ENCODE measurements at places on chromosomes 6 and 20. TPM values are rescaled to one million over a fixed set of nuclear protein-coding genes. Genes with fewer than 3 reads are reported as not detected.

Gene MACROD2
- 1.3 TPM for total RNA-seq

GRCh38 chr20:64042054-64042781, 6.2 kb downstream of the C20orf204 start:
- no peak for DNase-seq

GRCh38 chr6:79423216-79423615, 114.0 kb downstream of the LCA5 start:
- DNase-seq = no peak

Gene KHDRBS2
- total RNA-seq = not detected

DNA sequence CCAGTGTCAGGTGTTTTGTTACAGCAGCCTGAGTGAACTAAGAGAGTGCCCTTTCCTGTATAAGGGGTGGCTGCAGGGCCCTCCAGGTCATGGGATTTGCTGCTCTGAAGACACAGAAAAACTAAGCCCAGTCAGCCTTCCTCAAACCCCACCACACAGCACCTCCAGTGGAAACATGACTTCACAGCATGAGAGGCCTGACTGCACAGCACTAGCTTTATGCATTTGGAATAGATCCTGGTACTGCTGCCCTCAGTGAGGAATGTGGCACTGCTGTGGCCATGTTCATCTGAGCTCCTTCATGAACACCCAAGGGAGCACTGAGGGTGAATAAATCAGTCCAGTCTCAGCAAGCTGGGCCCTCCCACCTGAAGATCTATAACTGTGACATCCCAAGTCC, 296.1 kb upstream of the FOXQ1 start:
- DNase-seq = no peak

DNA sequence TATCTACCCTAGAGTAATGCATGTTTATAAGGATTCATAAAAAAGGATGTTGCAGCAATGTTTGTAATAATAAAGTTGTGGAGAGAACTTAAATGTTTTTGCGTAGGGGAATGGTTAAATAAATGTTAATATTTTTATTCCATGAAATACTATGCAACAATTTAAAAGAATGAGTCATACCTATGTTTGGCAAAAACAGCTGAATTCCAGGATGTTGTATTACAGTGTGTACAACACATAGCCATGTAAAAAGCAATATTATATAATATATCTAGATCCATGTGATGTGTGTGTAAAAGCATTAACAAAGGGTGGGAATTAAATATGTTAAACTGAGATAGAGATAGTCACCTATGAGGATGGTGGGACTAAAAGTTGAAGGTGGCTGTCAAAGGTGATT, 21.1 kb upstream of the PKIB start:
- peak; percentile 7 for DNase-seq

DNA sequence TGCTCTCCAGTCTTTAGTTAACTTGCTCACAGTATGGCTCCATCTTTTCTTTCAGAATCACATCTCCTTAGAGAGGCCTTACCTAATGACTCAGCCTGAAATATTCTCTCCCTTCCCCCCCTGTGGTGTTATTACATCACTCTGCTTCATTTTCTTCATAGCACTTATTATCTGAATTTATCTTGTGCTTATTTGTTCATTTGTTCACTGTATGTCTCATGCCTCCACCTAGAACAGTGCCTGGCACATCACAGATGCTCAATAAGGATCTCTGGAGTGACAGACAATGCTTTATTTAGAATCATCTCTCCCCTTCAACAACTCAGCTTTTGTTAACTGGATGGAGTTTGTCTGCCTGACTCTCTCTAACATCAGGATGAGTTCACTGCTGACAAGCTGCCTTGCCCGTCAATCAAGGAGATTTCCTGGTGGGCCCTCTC, 96.6 kb upstream of the MAN1A1 start:
- DNase-seq = peak; percentile 78

- peak; percentile 98 for DNase-seq
Observed at GRCh38 chr20:50304923-50305635, 114.4 kb downstream of the CEBPB start.

GRCh38 chr6:62328607-62329006, 42.6 kb upstream of the KHDRBS2 start:
- no peak for DNase-seq

Gene EGFL8
- total RNA-seq = 0.16 TPM

GRCh38 chr20:4946986-4947385, 54.3 kb downstream of the SLC23A2 start:
- DNase-seq = no peak

DNA sequence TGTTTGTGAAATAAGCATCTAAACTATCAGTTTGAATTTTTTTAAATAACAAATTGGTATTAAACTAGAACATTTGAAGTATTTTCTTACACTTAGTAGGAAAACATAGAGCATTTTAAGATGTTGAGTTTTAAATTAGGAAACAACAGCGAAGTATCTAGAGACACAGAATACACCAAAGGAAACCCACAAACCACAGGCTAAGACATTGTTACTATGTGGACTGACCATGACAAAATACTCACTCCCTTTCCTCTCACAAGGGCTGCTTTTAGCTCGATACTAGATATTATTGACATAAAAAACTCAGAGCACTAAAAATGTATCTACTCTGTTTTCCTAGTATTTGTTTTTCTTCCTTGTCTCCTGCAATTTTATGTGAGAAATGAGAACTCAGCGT, 266.0 kb upstream of the CITED2 start:
- DNase-seq = no peak
